ENCODE measurements at places on chromosomes 7 and 10.

DNA sequence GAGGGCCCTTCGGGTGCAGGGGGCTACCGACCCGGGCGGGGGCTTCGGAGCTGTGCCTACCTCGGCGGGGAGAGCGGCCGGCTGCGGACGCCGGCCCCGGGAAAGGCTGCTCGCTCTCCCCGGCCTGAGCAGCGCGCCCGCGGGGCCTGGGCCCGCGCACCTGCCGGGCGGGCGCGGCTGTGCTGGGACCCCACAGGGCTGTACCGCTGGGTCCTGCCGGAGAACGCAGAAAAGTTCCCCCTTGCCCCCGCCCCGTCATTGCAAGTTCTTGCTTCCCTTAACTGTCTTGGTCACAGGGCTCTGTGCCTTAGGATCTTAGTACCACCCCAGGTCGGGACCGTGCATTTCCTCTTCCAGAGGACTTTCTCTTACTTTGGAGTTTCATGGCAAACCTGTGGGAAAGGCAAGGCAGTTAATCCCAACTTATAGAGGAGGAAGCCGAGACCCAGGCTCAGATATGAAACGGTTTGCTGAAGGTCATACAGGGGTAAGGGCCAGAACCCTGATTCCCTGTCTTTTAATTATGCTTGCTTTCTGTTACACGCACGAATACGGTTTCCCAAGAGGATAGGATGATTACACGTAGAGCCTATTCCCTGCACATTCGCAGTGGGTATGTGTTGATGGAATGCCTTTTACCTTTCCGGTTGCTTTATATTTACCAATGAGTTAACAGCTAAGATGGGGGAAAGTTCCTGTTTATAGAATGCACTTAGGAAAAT is 652 bp downstream of the PCGF5 start:
- DNase-seq, result no peak

GRCh38 chr7:159125104-159125954 is 19.3 kb downstream of the VIPR2 start:
- DNase-seq, result no peak

GRCh38 chr10:90847436-90847835 is 10.4 kb downstream of the HTR7 start:
- no peak for DNase-seq

DNA sequence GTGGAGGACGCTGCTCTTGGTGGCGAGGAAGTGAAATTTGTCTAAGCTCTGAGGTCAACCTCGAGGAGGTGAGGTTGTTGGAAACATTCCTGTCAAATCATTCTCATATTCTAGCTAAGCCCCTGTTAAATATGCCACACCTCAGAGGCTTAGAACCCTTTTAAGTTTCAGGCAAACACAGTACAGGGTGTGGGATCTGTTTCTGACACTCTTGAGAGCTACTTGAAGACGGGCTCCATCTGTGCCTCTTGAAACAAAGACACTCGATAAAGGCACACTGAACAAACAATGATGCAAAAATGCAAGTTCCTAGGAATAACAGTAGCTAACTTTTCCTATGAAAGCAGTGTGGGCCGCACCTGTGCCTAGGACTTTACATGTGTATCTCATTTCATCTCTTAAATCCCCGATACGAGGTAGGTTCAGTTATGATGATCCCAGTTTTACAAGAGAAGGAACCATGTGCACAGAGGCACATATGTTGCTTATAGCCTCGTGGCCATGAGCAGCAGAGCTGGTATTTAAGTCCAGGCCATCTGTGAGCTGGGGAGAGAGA is 299.2 kb downstream of the CCDC3 start:
- DNase-seq, result no peak

DNA sequence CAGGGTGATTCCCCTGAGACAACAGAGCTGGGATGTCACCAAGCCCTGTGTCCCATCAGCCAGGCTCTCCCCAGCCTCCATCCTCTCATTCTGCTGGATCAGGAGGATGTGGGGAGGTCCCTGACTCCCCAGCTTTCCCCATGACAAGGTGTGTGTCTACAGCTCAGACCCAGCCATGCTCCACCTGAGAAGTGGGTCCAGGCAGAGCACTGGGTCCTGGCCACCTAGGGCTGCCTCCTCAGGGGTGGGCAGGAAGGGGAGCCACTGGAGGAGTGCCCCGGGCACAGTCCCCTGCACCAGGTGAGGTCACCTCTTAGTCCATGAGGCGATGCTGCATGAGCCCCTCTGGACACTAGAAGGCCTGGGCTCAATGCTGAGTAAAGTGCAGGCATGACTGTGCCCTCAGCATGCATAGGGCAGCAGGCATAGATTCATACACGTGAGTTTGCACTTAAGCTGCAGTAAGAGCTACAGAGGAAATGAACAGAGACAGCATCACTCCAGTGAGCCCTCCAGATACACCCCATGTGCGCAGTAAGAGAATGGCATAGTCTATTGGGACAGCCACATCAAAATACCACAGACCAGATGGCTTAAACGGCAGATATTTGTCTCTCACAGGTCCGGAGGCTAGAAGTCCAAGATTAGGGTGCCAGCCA is 48.3 kb downstream of the ALOX5 start:
- DNase-seq, result no peak

DNA sequence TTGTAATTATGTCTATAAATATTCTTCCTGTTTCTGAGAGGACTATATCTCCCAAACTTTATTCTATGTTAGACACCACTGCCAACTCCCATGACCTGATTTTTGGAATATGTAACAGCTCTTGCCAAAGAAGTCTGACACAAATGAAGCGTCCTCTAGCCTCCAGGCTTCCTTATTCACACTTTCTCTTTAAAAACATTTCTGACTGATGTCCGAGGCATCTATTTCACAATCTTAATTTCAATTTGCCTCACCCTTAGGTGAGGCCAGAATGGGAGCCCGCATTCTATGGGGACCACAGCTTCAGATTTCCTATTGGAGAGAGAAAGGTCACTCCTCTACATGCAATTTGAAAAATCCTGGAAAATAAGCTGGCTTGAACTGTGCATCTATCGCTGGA is 873.2 kb downstream of the GATA3 start:
- no peak for DNase-seq

DNA sequence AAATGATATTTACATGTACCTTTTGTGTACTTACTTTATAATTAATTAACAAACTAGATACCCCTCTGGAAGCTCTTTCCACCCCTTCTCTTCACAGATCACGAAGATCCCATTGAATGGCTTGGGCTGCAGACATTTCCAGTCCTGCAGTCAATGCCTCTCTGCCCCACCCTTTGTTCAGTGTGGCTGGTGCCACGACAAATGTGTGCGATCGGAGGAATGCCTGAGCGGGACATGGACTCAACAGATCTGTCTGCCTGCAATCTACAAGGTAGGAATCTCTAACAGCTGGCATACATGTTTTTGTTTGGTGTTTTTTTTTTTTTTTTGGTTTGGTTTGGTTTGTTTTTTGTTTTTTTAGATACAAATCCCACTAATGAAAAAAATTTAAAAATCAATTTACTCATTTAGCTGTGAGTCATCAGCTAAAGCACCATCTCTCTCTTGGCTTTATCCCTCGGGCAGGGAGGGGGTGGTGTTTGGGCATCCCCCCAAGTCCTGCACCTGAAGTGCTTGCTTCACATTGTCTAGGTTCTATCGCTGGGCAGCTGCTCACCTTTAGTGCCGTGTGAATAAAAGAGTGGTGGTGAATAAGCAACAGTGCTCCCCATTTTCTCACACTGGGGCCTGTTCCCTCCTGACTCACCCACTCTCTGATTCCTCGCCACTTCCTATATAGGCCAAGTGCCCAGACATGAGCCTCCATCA is 68.9 kb downstream of the MET start:
- no peak for DNase-seq

DNA sequence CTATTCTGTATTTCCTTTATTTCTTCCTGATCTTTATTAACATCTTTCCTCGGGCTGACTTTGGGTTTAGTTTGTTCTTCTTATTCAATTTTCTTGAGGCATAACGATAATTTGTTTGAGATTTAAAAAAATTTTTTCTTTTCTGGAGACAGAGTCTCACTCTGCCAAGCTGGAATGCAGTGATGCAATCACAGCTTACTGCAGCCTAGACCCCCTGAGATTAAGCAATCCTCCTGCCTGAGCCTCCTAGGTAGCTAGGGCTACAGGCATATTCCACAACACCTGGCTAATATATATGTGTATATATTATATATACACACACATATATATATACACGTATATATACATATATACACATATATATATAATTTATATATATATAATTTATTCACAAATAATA is 540.2 kb downstream of the NXPH1 start:
- DNase-seq, result no peak

DNA sequence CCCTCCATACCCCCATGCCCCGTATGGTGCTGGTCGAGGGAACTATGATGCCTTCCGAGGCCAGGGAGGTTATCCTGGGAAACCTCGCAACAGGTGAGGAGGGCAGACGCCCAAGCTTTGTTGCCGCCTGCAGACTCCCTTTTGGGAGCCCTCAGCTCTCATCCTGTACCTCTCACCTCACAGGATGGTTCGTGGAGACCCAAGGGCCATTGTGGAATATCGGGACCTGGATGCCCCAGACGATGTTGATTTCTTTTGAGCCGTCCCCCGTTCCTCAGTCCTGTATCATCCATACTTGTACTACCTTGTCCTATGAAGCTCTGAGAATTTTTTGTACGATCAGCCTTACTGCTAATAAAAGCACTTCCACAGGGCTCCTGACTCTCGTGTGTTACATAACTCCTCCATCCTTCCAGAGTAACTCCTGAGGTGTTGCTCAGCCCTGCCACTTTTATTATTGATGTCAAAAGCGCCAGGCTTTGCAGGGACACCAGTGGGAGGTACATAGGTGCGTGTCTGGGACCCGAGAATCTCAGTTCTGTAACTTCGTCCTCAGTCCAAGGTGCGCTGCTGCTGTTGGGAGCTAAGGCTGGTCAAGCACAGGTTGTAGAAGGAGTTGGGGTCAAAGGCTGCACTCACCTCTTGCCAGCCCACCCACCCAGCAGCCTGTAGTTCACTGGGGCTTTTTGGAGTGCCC is 1.1 kb downstream of the UFSP1 start:
- DNase-seq, result no peak

DNA sequence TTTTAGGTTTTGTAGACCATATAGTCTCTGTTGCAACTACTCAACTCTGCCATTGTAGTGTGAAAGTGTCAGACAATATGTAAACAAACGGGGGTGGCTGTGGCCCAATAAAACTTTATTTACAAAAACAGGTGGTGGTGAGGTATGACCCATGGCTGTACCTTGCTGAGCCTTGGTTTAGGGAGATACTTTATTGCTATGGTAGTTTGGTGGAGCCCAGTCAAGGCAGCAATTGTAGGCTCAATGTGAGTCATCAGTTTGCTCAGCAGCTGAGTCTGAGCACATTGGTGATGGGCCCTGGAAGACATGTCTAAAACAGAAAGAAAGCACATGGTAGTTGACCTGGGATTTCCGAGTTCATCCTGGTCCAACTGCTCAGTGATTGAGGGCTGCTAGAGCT is 242.5 kb downstream of the REEP3 start:
- no peak for DNase-seq

DNA sequence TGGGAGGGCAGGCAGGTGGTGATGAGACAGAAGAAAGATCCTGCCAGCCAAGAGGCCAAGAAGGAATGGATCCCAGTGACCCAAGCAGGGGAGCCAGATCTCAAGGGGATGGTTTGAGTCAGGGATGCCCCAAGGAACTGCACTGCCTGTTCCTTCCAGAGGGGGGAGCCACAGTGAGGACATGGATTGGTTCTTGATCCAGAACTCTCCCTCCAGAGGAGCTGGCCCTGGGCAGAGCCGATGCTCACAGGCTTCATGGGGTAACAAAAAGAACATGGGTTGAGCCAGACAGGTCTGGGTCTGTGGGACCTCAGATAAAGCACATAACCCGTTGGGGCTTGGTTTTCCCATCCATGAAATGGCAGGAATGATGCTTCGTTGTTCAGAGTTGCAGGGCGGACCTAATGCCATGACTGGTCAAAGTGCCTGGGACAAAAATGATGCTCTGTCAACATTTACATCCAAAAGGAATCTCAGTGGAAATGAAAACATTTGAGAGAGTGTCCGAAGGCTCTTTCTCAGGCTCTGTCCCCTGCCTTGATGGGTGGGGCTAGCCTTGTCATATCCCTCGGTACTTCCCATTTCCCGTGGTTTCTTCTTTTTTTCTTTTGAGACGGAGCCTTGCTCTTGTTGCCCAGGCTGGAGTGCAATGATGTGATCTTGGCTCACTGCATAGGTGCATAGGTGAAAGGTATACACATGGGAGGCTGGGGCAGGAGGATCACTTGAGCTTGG is 4.7 kb upstream of the DENND2A start:
- DNase-seq, result no peak

DNA sequence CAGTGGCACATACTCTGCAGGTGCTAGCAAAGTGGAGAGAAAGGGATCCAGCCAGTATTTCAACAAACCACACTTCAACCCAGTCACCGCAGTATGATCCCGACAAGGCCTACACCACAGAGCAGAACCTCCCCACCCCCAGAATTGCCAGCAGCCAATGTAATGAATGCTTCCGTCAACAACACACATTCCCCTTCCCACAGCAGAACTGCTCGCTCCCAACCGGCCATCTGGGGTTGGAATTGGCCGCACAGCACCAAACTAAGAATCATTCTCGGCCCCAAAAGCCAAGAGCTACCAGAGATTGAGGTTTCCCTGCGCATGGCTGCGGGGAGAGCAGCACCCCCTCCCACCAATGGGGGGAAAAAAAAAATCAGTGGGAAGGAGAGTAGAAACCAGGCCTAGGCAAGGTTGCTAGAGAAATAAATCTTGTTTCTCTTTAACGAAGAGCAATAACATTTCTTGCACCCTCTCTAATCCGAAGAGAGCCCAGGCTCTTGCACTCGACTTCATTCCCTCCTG is 1.1 kb downstream of the WASL start:
- DNase-seq, result no peak

- DNase-seq, result no peak
Observed at GRCh38 chr7:1274121-1274875, 41.6 kb downstream of the UNCX start.

DNA sequence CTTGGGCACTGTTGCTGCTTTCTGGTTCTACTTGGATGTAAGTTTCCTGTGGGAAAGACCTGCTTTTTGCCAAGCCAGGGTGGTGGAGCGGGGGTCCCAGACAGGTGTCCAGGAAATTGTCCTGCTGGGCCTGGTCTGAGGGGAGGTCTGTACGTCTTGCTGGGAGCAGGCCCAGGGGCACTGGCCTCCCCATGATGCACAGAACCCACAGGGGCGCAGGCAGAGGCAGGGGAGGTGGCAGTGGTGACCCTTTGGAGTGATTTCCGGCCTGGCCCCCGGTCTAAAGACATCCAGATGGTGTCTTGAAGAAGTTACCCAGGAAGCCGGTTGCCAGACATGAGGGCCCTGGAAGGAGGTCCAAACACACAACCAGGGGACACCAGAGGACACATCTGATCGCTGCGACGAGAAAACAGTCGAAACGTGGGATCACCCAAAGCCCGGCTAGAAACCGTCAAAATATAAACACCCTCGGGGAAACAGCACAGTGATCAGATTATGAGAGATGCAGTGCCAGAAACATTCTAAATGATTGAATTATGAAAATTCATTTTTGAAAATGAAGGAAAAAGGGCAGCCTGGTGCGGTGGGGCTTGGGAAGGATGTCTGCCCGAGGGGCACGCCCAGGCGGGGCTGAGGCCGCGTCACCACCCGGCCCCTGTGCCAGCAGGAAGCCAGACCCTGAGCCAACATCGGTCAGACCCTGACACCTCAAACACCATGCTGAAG is 59.6 kb downstream of the TMEM270 start:
- no peak for DNase-seq

Measured in stimulated activated CD8-positive, alpha-beta memory T cell treated with anti-CD3 and anti-CD28 coated beads, Interleukin-7, amount 100 ng/mL, for 48 hours (primary cell).